ENCODE measurements at places on chromosomes 4 and X.

DNA sequence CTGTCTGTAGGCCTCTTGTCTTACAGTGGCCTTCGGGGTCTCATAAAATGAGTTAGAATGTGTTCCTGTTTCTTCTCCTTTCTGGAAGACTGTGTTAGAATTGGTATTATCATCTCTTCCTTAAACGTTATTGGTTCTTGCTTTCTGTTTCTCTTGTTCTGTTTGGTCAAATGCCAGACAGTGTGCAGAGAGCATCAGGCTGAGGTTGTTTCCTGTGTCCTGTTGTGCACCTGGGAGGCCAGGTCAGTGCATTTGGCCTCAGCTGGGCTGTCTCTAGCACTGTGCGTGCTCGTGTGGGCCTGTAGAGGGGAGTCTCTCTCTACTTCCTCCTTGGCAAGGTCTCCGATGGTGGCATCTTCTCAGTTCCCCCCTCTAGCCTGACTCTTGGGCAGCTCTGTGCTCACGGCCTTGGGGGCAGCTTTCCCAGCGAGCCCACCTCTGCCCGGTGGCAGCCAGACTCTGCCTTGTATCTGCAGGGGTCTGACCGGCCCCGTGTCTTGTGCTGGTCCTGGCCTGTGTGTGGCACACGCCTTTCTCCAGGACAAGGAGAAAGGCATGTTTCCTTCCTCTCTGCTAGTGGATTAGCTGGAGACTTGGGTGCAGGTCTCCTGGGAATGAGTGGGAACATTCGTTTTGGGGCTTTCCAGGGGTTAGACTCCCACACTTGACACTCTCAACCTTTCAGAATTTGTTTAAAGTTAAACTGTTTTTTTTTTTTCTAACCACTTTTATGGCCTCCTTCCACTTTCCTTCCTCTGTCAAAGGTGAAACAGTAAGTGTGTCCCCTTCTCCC, 62.3 kb downstream of the FAM193A start:
- DNase-seq: no peak

GRCh38 chrX:18278449-18278848, 57.8 kb upstream of the BEND2 start:
- DNase-seq: no peak

- no peak for DNase-seq
These were observed 11.3 kb upstream of the MAGEA10 start for GRCh38 chrX:152149648-152150047.

DNA sequence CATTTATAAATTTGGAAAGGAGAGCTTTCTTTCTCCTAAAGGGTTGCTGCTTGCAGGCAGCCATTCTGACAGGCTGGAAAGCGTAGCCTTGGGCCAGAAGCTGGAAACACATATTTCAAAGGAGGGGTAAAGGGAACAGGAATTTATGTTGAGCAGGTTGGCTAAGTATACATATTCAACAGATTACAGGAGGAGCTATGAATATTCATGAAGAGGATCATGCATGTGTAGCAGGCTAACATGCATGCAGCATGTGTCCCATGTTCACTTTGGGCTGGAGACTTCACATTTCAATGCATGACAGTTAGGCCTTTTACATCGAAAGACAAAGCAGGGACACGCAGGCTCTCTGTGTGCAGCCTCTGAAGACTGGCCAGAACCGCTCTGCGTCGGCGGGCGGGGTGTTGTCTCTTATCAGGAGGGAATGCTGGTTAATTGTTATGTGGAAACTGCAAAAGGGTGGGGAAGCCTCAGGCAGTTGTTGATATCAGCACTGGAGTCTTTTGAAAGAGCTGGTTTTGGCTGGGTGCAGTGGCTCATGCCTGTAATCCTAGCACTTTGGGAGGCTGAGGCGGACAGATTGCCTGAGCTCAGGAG, 31.5 kb downstream of the CASP3 start:
- no peak for DNase-seq

Measured in stimulated activated naive CD4-positive, alpha-beta T cell treated with Interleukin-2 at 50 U/mL for 16 hours (primary cell).